ENCODE measurements at places on chromosomes 11 and 22. TPM values are rescaled to one million over a fixed set of nuclear protein-coding genes. Genes with fewer than 3 reads are reported as not detected.
A peak's percentile ranks its signal among the peaks of the same experiment; 100 is the strongest.

- no peak for ATAC-seq
Observed at GRCh38 chr11:63889344-63889743, 27.6 kb downstream of the RCOR2 start.

DNA sequence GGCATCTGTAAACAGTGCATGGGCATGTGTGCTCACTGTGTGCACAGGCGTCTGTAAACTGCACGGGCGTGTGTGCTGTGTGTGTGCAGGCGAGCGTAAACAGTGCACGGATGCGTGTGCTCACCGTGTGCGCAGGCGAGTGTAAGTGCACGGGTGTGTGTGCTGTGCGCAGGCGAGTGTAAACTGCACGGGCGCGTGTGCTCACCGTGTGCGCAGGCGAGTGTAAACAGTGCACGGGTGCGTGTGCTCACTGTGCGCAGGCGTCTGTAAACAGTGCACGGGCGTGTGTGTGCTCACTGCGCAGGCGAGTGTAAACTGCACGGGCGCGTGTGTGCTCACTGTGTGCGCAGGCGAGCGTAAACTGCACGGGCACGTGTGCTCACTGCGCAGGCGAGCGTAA lies 22.4 kb downstream of the RNH1 start:
- ATAC-seq: no peak

DNA sequence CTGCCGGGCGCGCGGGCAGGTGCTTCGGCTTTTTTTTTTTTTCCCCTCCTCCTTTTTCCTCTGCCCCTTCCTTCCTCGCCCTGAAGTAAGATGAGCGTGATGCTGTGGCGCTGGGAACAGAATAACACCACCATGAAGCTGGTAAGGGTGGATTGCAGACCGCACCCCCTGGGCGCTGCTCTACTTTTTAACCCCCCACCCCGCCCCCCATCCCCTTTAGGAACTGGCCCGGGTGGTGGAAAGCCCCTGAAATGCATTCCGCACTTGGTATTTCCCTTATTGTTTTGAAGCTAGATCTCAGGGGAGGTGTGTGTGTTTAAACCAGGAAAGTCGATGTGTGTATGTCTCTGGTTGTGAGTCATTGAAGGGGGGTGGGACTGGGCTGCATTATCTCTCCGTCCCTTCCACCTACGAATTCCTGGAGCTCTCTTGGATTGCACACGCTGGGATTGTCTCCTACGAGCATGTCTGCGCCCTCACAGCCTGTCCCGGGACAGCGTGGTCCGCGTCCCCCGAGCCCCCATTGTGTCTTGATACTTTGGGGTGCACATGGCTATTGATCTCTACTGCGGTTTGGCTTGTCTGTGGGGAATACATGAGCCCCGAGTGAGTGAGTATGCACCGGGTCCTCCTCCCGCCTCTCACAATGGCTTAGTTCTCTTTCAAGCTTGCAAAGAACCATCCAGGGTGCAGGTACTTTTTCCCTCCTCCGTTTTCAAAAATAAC lies 64.9 kb downstream of the NAV2 start:
- peak; percentile 87 for ATAC-seq

DNA sequence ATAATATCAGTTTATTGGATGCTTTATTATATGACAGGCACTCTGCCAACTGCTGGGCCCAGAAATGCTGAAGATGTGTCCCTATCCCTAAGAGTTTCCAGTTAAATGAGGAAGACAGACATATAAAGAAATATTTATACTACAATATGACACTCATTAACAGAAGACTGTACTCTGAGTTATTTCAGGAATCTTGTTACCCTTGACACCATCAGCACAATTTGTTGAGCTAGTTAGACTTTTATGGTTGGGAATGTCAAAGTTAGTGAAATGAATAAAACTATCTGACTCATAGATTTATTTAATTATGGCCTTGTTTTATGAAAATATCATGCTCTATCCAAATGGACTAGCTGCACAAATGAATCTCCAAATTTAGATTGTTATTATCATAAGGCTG lies 25.6 kb upstream of the MSANTD4 start:
- ATAC-seq: no peak

Gene MMP10
- not detected for total RNA-seq

DNA sequence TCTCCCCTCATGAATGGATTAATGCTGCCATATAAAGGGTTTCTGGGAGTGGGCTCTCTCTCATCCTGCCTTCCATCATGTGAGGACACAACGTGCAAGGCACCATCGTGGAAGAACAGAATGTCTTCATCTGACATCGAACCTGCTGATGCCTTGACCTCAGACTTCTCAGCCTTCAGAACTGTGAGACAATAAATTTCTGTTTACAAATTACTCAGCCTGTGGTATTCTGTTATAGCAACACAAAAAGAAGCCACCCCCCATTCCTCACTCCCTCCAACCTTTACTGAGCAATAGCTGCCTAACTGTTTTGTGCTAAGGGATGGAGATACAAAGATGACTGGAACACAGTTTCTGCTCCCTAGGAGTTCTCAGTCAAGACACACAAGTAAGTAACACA lies 106.1 kb upstream of the PLET1 start:
- peak; percentile 48 for ATAC-seq

DNA sequence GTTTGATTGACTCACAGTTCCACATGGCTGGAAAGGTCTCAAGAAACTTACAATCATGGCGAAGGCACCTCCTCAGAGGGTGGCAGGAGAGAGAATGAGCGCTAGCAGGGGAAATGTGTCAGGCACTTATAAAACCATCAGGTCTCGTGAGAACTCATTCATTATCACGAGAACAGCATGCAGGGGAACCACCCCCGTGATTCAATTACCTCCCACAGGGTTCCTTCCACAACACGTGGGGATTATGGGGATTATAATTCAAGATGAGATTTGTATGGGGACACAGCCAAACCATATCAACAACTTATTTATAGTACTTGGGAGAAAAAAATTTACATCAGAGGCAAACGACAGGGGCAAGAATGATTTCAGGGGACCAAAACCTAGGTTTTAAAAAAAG lies 3.0 kb downstream of the ME3 start:
- ATAC-seq: no peak

DNA sequence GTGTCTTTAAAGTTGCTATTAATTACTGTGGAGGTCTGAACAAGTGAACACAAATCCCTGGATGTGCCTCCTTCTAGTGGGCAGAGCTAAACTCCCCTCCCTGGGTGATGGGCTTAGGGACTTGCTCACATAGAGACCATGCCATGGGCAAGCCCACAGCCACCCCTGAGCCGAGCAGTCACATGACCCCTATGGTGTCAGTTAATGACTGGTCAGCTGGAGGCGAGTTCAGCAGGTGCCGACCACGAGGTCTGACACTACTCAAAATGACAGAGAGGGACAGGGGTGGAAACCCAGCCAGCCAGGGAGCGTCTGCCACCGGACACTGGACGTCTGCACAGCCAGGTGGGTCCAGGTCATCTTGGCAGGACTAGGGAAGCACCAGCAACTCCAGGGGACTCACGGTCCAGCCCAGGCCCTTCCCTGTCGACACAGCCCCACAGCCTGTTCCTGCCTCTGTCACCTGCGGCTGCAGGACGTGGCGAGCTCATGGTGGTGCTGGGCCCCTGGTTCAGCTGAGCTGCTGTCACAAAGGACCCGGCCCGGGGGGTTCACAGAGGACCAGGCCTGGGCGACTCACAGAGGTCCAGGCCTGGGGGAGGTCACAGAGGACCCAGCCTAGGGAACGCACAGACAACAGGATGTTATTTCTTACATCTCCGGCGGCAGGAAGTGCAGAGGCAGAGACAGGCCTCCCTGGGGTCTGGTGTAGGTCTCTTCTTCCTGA lies 135.0 kb downstream of the BRD1 start:
- no peak for ATAC-seq

Gene FGF19
- total RNA-seq: not detected

GRCh38 chr11:65871811-65872548 lies 620 bp downstream of the EFEMP2 start:
- no peak for ATAC-seq

GRCh38 chr11:28729339-28729738 lies 621.2 kb downstream of the METTL15 start:
- no peak for ATAC-seq

Gene NXPE4
- not detected for total RNA-seq

Gene B3GAT1
- 0.16 TPM for total RNA-seq

Gene LSP1
- 328 TPM for total RNA-seq

GRCh38 chr22:29203488-29204454 lies 1.9 kb upstream of the EMID1 start:
- ATAC-seq: no peak

Gene KRTAP5-7
- 0.17 TPM for total RNA-seq

Gene OR51B2
- total RNA-seq: 0.29 TPM

Gene LIF
- 300 TPM for total RNA-seq

Gene TRIM22
- 159 TPM for total RNA-seq

GRCh38 chr11:57868491-57868890 lies 106.9 kb downstream of the CTNND1 start:
- no peak for ATAC-seq

Gene SCN4B
- total RNA-seq: 0.09 TPM

Gene NPAS4
- 0.21 TPM for total RNA-seq

DNA sequence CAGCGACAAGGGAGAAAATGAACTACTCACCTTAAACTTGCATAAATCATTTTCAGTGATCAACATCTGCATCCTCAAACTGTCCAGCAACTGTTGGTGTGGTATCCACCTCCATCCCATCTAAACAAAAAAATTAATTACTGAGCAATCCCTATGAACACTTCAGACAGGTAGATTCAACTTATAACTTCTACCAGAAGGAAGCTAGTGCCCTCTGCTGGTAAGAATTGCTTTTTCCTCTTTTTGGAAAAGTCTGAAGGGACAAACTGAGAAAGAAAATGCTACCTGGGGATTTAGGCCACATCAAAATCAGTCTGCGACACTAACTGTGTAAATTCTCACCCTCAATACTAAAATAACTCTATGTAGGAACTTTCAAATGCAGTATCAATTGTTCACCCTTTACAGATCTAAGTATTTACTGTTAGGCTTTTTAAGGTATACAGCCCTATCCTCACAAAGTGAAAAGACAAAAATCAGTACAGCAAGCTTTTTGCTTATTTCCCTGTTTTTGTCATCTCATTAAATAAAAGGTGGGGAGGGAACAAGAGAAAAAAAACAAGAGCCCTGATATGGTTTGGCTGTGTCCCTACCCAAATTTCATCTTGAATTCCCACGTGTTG lies 17.9 kb downstream of the CLNS1A start:
- no peak for ATAC-seq

GRCh38 chr11:61052182-61052972 lies 49.9 kb upstream of the CD5 start:
- no peak for ATAC-seq

DNA sequence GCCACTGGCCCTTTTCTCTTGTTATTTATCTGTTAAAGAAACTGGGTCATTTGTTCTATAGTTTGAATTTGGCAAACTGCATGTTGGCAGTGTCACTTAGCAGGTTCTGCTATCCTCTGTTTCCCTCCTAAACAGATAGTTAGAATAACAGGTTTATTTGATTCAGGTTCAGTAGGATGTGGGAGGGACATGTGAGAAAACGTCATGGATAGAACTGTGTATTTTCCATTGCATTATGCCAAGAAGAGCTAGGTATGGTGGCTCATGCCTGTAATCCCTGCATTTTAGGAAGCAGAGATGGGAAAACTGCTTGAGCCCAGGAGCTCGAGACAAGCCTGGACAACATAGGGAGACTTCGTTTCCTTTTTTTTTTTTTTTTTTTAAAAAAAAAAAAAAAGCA lies 24.3 kb downstream of the PATL1 start:
- no peak for ATAC-seq
